Hematopoietic multipotent progenitor cell treated with erythropoietin and hydrocortisone succinate and interleukin-3 and kit ligand, for 6 days (in vitro differentiated cells): ENCODE measurements at places on chromosomes 5 and 9.

DNA sequence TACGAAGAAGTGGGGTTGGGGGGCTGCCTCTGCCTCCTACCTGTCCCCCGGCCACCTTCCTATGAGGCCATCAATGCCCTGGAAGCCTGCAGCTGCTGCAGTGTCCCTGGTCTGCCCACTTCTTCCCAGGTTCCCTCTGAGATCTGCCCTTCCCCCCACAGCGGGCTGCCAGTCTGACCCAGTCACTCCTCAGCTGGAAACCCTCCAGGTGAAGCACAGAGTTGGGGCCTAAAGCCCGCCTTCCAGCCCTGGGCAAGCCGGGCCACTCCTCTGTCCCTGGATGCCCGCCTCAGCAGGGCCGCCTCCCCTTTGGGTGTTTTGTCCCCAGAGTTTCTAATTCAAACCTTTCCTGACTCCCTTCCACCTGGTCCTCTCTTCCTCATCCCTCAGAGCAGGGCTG lies 137.0 kb downstream of the RXRA start:
- no peak for DNase-seq

- DNase-seq: no peak
These were observed 45.6 kb downstream of the DAPK1 start for GRCh38 chr9:87543251-87543650.

- DNase-seq: peak; percentile 3
These were observed 410.6 kb downstream of the PSAT1 start for GRCh38 chr9:78707481-78707991.

DNA sequence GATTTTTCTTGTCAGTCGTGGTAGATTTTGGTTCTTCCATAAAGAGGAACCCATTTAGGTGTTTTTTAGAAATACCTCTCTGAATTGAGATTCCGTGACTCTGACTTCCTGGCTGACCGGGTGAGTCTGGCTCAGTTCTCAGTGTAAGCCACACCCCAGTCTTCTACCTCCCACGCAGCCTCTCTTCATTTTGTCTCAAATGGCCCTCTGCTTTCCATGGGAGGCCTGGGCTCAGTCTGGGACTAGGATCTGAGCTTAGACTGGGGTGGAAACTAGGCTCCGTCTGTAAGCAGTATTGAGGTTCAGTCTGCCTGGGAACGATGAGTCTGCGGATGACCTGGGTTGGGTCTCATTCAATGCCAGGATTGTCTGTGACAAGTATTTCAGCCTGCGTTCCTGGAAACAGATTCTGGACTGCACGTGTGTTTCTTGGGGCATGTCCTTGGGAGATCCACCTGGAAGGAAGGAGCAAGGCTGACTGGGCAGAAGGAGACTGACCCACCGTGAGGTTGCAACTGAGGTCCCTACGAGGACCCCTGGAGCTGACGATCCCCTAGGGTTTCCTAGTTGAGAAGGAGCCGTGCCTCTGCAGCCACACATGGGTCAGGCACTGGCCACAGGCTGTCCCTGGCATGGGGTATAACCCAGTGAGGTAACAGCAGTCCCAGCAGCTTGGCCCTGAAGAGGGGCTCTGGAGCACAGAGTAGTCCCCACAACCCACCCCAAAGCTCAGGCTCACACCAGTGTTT lies 12.4 kb upstream of the CRB2 start:
- DNase-seq: peak; percentile 29

GRCh38 chr9:21097817-21098216 lies 20.1 kb upstream of the IFNB1 start:
- peak; percentile 37 for DNase-seq

DNA sequence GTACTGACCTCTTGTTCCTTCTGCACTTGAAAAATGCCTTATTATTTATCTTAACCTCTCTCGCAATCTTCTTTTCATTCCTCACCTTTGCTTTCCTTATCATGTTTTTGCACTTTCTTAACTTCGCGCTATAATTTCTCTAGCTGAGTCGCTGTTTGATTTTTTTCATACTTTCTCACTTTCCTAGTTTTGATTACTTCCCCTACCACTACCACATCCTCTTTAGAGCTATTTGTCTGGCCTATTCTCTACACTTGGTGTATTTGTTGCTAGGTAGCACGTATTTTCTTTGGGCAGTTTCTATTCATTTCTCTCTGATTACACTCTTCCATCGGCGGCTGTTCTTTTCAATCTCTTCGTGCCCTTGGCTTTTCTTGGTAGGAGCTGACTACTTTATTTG lies 611.8 kb downstream of the BNC2 start:
- peak; percentile 6 for DNase-seq

DNA sequence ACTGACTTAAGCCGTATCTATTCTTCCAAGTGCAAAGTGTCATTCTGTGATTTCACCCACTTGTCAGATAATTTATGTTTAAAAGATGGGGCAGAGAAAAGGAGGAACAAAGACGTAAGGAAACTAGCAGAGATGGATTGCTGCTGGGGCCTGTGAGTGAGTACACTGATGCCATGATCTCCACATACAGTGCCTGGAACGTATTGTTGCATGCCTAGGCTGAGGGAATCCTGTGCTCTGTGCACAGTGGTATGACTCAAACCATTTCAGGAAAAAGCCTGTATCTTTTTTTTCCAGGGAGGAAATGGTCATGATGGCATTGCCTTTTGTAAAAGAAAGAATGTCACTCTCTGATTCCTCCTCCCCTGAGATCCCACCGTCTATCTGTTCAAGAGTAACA lies 359.5 kb upstream of the ADAMTS16 start:
- no peak for DNase-seq

GRCh38 chr9:97660847-97661246 lies 27.2 kb downstream of the NCBP1 start:
- no peak for DNase-seq

GRCh38 chr5:116521173-116521872 lies 53.3 kb downstream of the SEMA6A start:
- no peak for DNase-seq

DNA sequence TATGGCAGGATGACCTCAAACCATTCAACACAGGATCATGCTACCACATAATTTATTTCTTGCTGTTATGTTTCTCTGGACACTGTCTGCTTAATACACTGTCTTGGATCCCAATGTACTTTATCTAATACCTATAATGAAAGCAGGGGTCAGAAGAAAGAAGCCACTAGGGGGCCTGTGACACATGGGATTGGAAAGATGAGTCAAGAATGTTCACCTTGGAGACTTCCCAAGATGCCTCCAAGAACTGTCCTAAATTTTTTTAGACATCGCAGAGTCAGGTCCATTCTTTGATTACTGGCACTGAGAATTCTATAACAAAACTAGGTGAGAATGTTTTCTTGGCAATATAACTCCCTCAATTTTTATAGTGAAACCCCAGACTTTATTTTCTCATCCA lies 305.8 kb upstream of the SMARCA2 start:
- DNase-seq: peak; percentile 47

GRCh38 chr5:172740428-172741205 lies 30.4 kb downstream of the DUSP1 start:
- DNase-seq: no peak

DNA sequence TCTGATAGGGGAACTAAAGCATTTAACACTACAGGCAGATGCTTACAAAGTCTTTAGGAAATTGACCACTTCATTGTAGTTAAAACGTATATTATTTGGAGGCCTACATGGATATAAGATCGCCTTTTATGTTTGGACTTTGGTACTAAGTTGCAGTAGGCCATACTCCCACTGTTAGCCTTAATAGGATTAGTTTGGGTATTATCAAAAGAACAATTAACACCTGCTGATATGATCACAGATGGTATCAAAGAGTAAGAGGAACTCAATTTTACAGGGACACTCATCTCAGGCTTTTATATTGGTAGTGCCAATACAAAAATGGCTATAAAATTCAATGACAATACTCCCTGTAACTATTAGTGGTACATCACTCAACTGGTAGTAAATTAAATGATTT lies 1183.0 kb downstream of the MAT2B start:
- DNase-seq: no peak

- DNase-seq: no peak
These were observed 117.4 kb downstream of the MLLT3 start for GRCh38 chr9:20504930-20505329.

GRCh38 chr5:148179234-148179824 lies 11.0 kb downstream of the SPINK14 start:
- peak; percentile 88 for DNase-seq

DNA sequence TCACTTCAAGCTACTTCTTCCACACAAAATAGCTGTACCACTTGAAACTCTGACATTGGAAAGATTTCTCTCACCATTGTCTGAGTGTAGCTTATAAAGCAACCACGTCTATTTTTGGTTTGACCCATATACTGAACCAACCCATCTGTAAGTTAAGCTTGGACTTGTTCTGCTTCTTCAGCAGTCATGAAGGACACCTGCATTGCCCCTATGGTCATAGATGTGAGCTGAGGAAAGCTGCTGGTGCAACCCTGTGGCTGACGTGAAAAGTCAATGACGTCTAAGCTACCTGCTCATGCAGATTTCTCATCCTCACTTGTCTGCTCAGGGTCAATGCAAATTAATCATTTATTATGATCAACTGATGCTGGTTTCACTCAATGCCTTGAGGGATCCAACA lies 417.4 kb downstream of the CETN3 start:
- DNase-seq: no peak

DNA sequence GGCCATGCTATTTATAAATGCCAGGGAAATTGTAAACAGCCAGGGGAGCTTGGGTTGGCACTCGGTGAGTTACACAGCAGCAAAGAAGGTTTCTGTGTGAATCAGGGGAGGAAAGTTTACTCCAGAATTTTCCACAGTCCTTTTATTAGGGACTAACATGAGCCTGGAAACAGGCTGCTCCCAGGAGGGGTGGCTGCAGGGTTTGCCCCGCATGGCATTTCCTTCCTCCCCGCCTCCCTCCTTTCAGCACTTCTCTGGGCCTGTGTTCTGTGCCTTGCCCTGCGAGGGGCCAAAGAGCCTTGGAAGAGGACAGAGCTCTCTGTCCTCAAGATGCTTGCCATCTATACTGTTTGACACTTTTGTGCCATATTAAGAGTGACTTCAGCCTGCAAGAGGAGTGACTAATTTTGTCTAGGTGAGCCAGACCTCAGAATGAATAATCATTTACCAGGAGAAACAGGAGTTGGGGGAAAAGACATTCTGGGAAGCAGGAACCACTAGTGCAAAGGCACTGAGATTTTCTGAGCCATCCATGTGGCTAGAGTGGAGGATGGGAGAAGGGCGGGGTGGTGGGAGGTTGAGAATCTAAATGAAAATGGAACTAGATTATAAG lies 1.8 kb downstream of the GSN start:
- DNase-seq: no peak

GRCh38 chr5:54136516-54137440 lies 173.6 kb downstream of the ARL15 start:
- no peak for DNase-seq

DNA sequence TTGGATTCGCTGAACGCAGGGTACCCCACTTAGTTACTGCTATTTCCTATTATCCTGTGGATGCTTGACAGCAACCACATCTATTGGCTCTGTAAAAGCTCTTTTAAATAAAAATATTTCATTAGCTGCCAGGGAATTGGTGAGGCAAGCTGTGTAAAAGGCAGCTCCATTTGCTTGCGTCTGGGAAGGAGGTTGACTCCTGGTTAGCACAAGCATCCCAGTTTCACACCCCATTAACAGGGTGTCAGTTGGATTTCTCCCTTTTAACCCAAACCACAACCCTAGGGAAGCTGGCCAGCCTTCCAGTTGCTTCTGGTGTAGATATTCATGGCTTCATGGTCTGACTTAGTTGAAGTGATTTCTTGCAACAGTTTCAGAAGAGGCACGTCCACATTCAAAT lies 151.0 kb downstream of the GPBP1 start:
- no peak for DNase-seq

DNA sequence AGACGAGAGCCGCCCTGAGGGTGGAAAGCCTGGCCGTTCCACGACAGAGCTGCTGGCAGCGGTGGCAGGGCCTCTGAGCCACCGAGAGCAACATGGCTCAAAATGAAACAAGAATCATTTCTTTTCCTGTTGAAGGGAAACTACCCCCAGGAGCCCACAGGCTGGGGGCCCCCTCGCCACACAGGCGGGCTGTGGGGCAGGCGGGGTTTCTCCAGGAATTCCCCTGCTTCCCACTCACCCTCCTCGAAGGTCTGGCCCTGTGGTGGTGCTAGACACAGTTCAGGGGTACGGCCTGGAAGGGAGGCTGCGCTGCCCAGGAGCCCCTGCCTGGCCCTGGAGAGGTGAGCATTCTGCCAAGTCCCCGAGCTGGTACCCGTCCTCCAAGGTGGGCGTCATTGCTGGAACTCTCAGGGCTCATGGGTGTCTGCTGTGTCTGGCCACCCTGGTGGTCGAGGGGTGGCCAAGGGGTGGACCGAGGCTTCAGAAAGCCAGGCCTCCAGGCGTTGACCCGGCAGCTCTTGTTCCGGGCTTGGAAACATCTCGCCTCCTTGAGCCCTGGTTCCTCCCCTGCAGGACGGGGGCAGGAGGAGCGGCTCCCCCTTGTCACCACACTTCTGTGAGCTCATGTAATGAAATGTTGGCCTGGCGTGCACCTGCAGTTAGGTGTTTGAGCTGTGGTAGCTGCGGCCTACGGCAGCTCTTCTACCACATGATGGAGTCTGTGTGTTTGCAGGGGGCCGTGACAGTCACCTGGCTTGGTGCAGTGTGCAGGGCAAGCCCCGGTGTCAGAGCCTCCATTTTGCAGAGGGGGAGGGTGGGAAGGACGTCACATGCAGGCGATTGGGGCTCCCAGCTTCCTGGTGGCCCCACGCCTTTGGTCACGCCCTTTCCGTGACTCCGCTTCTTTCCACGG lies 65.3 kb downstream of the RXRA start:
- no peak for DNase-seq

DNA sequence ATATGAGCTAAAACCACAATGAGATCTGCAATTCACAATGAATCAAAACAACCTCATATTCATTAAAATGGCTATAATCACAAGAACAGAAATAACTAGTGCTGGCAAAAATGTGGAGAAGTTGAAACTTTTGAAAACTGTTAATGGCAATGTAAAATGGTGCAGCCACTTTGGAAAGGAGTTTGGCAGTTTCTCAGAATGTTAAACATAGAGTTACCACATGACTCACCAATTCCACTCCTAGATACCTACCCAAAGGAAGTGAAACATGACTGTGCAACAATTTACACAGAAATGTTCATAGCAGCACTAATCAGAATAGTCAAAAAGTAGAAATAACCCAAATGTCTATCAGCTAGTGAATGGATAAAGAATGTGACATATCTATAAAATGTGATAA lies 862.2 kb downstream of the DTWD2 start:
- no peak for DNase-seq

GRCh38 chr5:68679041-68679440 lies 414.8 kb upstream of the SLC30A5 start:
- DNase-seq: peak; percentile 50

DNA sequence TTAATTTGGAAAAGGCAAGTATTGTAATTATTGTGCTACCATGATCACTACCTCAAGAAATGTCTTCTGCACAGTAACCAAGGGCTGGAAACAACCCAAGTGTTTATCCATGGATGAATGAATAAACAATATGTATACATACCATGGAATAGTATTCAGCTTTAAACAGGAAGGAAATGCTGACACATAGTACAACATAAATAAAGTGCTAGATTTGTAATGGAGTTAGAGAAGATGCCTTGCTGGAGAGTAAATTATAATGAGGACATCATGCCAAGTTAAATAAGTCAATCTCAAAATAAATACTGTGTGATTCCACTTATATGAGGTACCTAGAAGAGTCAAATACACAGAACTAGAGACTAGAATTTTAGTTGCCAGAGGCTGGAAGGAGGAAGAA lies 160.0 kb downstream of the CCDC192 start:
- no peak for DNase-seq
